ENCODE measurements at places on chromosomes 5 and 9.

DNA sequence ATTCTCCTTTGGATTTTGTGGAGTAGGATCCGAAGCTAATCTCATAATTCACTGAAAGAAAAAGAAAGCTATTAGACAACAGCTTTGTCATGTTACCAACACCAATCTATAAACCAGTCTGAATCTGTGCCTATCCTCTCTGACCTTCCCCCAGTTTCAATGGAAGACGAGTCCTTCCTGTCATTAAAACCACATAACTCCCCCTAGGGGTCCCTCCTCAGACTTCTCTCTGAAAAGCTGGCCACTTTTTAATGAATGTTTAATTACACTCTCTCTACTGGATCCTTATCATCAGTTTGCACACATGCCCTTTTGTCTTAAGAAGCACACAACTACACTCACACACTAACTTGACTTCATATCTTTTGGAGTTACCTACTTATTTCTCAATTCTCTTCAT, 98.0 kb upstream of the TSLP start:
- DNase-seq = no peak

DNA sequence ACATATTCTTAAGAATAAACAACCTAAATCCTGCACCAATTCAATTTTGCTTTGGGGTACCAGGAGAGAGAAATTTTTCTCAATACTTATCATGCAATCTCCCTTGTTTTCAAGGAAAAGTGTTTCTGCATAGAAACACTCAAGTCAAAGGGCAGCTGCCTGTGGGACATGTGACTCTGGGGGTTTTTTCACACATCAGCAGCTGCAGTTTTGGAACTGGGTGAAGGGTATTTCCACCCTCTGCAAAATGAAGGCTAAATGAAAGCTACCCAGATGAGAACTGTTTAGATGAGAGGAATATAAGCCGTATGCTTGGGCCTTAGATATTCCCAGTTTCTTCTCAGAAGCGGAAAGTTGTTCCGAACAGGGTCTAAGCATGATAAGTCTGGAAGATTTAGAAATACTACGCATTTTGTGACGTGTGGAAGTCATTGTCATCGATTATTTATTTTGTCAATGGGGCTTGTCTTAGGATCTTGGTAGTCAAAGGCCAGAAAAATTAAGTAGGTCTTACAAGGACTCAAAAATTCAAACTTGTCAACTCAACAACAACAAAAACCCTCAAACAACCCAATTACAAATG, 64.3 kb upstream of the BOD1 start:
- DNase-seq = no peak

DNA sequence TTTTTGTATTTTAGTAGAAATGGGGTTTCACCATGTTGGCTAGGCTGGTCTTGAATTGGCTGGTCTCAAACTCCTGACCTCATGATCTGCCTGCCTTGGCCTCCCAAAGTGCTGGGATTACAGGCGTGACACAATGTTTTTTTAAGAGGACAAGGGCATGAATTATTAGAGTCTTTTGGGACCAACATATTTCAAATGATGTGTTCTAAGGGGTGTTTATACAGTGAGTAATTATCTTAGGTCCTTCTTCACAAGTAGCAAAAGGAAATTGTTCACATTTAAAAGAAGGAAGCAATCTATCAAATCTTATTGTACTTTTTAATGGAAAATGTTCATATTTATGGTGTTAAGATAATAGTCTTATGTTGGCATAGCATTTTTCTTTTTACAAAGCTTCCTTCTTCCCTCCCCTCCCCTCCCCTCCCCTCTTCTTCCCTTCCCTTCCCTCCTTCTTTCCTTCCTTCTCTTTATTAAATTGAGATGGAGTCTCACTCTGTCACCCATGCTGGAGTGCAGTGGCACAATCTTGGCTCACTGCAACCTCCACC, 6.7 kb downstream of the GNG10 start:
- no peak for DNase-seq

- no peak for DNase-seq
Observed at GRCh38 chr9:128877852-128878251, 3.9 kb downstream of the KYAT1 start.

GRCh38 chr9:78871452-78872331, 574.8 kb downstream of the PSAT1 start:
- no peak for DNase-seq

DNA sequence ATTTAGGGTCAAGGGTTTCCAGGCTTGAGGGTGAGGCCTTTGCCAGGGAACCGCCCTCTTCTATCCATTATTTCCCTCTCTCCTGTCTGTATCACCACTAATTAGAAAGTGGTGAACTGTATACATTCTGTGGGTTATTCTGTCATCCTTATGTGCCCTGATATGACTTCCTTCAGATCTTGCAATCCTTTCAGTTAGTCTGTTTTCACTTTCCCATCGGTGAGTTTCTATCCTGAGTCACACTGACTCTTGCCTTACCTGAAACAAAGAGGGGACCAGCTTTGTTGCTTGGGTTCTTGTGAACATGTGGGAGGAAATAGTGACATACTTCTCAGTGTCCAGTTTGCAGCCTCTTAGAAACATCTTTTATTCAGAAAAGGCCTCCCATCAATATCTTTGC, 205.4 kb upstream of the GHR start:
- no peak for DNase-seq

GRCh38 chr9:68739621-68740174, 34.7 kb downstream of the PIP5K1B start:
- no peak for DNase-seq

DNA sequence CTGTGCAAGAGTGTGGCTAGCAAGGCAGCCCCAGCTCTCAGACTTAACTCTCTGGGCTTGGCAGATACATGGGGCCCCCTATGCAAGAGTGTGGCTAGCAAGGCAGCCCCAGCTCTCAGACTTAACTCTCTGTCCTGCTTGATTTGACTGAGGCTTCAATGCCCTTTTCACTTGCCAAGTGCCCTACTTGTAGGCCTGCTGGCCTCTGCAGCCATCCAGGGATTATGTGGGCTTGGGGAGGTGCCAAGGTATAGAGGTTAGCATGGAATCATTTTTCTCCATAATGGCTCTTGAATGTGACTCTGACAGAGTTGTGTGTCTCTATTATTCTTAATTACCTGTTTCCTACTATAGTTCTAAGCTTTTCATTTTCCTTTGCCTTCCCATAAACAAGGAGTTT, 115.5 kb upstream of the RUSC2 start:
- no peak for DNase-seq

GRCh38 chr5:35161652-35162273, 68.5 kb downstream of the PRLR start:
- no peak for DNase-seq

- no peak for DNase-seq
Observed at GRCh38 chr5:37900692-37901091, 60.9 kb upstream of the GDNF start.

DNA sequence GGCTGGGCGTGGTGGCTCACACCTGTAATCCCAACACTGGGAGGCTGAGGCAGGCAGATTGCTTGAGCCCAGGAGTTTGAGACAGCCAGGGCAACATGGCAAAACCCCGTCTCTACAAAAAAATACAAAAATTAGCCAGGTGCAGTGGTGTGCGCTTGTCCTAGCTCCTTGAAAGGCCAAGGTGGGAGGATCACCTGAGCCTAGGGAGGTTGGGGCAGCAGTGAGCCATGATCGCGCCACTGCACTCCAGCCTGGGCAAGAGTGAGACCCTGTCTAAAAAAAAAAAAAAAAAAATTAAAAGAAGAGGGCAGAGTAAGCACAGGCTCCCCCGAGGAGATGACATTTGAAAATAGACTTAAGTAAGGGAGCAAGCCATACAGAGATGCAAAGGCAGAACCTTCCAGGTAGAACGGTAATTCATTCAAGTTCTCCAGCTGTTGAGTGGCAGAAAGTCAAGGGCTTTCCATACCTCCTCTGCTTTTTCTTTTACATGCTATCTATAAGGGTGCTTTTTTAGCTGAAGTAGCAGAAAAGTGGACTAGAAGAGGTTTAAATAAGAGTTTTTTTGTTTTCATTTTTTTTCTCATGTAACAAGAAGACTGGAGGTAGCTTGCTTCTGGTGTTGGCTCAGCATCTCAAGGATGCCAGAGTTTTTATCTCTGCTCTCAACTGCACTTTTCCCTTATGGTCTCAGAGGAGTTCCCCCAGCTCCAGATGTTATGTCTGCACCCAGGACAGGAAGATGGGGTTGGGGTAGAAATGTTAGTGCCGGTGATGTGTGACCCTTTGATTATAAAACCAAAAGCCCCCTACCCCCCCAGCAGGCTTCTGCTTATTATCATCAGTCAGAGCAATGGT, 40.8 kb downstream of the ERGIC1 start:
- no peak for DNase-seq

- no peak for DNase-seq
Observed at GRCh38 chr5:92017776-92018175, 634.7 kb upstream of the ARRDC3 start.

GRCh38 chr9:83431101-83432060, 106.8 kb downstream of the FRMD3 start:
- no peak for DNase-seq

- DNase-seq = no peak
Observed at GRCh38 chr9:82565188-82565969, 497.6 kb downstream of the RASEF start.

DNA sequence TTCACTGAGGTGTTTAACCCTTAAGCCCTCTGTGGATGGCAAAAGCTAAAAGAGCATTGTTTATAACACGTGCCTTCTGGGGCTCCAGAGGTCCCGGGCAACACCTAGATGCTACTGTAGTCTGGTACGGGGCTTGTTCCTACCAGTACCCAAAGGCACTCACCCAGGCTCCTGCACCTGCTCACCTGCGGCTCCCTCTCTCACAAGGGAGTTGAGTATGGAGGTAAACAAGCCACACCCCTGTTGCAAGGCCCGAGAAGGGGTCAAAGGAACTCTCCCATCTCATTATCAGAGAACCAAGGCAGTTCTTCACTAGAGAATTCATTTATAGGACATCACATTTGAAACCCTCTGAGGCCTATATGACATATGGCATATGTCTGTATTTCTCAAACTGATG, 53.4 kb upstream of the IL6ST start:
- DNase-seq = no peak

DNA sequence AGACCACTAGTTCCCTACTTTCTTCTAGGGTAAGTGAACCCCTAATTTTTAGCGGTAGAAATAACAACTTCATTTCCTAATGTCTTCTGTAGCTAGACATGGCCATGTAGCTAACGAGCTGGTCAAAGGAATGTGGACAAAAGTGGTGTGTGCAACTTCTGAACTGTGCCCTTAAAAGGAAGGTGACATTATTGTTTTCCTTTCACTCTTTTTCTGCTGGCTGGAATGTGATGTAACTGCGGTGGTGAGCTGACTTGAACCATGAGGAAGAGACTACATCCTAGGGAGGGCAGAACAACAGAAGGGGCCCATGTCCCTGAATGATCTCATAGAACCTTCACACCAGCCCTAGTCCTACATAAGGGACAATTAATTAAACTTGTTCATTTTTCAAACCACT, 1.3 kb upstream of the SNX2 start:
- no peak for DNase-seq

- peak; percentile 11 for DNase-seq
Observed at GRCh38 chr9:72362680-72363139, 2.3 kb downstream of the ZFAND5 start.

- DNase-seq = no peak
Observed at GRCh38 chr9:120110520-120110919, 469.4 kb downstream of the CDK5RAP2 start.

DNA sequence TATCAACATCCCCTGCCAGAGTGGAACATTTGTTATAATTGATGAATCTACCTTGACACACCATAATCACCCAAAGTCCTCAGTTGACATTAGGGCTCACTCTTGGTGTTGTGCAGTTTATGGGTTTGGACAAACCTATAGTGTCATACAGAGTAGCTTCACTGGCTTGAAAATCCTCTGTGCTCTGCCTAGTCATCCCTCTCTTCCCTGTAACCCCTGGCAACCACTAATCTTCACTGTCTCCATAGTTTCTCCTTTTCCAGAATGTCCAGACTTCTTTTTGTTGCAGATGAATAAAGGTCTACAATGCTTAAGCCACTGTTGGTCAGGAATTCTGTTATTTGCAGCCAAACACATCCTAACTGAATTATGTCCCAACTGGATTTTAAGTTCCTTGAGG, 22.5 kb upstream of the SUB1 start:
- no peak for DNase-seq

DNA sequence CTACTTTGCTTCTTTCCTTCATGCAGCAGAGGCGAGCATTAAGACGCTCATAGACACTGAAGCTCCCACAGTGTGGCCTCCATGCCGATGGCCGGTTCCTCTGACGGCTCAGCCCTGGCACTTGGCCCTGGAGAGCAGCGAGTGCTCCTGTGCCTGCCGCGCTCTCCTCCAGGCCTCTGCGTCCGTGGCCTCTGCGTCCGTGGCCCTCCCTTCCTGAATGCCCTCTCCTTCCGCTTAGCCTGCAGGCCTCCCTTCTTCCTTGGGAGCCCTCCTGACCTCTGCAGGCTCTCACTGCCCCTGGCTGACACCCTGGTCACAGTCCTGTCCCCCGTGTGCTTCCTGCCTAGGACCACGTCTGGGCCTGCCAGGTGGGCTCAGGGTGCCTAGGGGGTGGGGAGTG, 92.8 kb downstream of the ZNF354C start:
- DNase-seq = no peak

GRCh38 chr5:95487880-95488279, 66.9 kb downstream of the SKIC3 start:
- DNase-seq = no peak

DNA sequence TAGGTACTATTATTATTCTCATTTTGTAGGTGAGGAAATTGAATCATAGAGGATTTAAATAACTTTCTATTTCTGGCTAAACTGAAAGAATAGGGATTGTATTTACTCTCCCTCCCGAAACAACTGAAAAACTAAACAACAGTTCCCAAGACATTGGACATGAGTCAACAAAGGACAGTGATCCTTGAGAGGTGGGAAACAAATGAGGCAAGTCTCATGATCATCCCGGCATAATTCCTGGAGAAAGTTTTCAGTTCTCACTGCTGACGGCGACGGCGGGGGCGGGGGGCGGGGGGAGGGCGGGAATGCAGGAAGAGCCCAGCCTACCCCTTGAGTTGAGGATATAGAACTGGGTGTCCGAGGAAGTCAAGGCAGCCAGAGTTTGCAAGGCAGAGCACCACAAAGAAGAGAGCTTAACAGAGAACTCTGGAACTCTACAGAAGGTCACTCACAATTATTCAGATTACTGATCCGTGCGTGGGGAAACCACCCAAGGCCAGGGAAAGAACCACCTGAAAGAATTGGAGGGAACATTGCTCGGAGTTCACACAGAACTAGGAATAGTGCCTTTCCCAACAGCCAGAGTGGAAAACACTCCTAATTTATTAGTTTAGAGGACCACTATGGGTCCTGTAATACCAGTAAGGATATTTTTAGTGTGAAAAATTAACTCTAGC, 27.4 kb upstream of the WHRN start:
- DNase-seq = no peak

- DNase-seq = no peak
Observed at GRCh38 chr9:3498691-3499090, 27.1 kb downstream of the RFX3 start.

- DNase-seq = no peak
Observed at GRCh38 chr9:36293171-36293570, 34.9 kb upstream of the GNE start.

GRCh38 chr9:130215341-130216119, 43.3 kb downstream of the NCS1 start:
- no peak for DNase-seq

Data from effector CD4-positive, alpha-beta T cell (primary cell).